Astrocyte of the cerebellum (primary cell): ENCODE measurements at places on chromosomes 3 and 15.

DNA sequence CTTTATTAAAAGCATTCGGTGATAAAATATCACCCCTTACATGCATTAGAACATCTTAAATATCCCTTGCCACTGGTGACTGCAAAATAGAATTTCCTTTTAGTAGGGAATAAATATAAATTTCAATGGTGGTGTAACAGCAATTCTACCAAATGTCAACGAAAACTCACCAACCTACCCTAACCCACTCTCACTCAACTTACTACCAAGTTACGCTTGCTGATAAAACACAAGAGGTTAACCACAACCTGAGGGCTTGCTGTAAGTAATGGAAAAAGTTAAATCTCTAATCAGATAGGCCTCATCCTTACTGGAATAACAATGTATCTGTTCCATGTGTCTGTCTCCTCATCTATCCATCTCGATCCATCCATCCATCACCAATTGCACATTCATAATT is 274.7 kb downstream of the FOXP1 start:
- no peak for DNase-seq

GRCh38 chr3:151589311-151589710 is 128.4 kb upstream of the IGSF10 start:
- DNase-seq: no peak

GRCh38 chr3:104132566-104133403 is 1233.9 kb upstream of the ALCAM start:
- no peak for DNase-seq

DNA sequence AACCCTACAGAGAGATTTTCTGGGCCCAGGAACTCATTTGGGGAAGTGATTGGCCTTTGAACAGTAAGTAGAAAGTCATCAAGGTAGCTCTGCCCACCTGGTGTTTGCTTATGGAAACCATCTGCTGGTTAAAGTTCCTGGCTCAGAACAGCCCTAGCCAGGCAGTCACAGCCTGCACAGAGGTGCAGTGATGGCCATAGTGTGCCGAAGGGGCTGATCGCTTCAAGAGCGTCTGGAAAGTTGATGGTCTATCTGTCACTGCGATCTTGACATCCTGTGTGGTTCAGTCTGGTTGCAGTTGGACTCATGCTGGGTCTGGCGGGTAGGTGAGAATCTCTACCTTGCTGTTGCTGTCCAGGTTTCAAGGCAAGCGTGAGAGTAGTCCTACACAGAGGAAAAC is 151.6 kb downstream of the SLCO3A1 start:
- DNase-seq: no peak

- DNase-seq: no peak
Measured at GRCh38 chr3:141699324-141699723, 38.8 kb upstream of the RNF7 start.

GRCh38 chr15:48426941-48427340 is 95.7 kb downstream of the DUT start:
- no peak for DNase-seq

DNA sequence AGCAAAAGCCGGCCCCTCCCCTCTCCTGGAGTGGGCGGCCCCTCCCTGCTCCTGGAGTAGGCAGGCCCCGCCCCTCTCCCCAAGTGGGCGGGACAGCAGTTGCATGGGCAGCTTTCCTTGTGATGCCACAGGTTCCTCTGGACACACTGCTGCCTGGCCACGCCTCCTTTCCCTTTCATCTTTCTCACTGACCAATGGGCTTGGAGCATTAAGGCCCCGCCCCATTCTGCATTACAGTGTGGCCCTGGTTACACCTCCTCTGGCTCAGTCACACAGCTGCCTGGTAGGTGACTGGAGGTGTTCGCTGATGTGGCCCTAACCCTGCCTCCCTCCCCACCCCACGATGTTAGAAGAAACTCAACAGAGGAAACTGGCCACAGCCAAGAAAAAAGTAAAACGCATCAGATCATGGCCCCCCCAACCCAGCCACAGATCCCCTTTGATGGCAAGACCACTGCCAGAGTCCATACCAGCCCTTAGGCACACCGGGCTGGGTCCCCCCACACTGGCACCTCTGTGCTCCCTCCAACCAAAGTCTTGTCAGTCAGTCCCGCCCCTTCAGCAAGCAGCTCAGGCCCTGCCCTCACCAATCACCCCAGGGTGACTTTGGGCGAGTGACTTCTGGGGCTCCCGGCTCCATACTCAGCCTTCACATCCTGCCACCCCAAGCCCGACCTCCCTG is 84.3 kb downstream of the ADAMTS7 start:
- DNase-seq: no peak

GRCh38 chr3:64892671-64893309 is 205.0 kb upstream of the ADAMTS9 start:
- DNase-seq: no peak

DNA sequence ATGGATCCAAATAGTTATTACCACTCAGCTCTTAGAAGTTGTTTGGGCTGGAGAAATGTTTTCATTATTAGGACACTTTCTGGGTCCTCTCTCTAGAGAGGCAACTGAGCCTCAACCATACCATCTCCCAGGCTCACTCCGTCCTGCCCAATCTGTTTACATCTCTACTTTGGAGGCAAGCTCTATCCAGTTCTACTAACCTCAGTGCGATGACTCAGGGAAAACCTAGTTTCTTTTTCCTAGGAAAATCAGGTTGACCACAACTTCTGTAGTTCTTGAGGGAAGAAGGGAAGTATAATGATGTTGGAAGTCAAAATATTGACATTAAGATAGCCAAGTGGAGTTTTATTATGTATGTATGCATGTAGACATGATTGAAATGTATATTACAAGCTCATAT is 40.4 kb downstream of the LPP start:
- DNase-seq: peak; percentile 59

- DNase-seq: peak; percentile 71
Measured at GRCh38 chr3:189270248-189270832, 98.6 kb downstream of the TPRG1 start.

- DNase-seq: peak; percentile 90
Measured at GRCh38 chr15:30065025-30065801, 17.5 kb upstream of the GOLGA8J start.

- DNase-seq: no peak
Measured at GRCh38 chr15:47620960-47621681, 96.2 kb upstream of the SEMA6D start.

DNA sequence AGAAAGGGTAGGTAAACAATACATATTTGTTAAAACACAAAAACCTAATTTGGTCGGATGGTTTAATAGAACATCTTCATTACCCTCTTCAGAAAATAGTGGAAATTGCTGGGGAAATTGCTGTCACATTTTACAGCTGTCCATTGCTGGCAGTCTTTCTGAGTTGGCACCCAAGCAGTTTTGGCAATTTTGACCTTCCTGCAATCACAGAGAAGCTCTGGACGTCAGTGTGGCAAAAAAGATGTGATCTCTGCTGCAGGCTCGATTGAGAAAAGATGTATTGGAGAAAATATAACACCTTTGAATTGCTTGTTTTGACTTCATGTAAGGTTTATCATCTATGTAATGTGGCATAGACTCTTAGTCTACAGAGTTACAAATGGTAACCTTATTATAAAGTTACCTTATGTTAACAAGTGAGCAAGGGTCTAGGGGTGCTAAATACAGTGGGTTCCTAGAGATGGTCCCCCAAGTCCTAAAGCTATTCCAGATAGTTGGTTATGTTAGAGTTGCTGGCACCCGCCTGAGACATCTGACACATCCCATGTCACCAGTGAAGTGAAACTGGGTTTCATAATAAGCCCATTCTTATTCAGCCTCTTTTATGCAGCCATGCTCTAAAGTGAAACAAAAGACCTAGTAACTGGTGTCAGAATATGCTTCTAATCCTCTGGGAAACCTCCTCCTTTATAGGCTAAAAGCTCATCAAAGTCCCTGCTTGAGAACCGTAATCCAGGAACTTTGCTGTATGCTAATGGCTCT is 14.0 kb downstream of the UBE2E1 start:
- no peak for DNase-seq

GRCh38 chr3:122929188-122930062 is 98.1 kb downstream of the SEMA5B start:
- DNase-seq: no peak

DNA sequence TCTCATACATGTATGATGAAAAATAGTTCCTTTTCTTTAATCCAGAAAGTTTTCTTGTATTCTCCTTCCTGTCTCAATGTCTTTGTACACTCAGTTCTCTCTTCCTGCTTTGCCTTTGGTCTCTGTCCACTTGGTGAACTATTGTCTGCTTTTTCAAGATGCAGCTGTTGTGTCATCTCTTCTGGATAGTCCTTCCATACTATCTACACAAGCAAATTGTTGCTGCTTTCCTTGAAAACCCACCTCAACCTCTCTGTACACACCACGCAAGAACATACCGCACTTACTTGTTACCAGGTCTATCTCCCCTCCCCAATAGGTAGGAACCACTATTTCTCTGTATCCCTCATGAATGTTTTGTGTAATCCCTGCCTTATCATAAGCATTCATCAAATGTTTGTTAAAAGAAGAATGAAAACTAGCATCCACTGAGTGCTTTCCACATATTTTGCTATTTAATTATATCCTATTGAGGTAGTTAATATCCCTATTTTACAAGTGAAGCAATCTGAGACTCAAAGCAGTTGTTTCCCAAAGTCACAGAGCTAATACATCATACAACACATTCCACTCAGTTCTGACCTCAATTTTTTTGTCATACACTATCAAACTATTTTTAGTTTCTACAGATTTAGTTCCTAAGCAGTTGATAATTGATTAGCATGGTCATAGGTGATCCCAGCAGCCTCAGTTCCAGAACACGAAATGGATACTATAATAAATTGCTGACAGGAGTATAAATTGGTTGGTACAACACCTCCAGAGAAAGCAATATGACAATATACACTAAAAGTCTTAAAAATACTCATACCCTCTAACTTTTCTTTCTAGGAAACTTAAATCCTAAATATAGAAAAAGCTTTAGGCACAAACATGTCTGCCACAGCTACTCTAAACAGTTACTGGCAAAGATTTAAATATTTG is 19.6 kb downstream of the HACL1 start:
- DNase-seq: no peak

- DNase-seq: no peak
Measured at GRCh38 chr3:53516339-53516738, 21.9 kb downstream of the CACNA1D start.

GRCh38 chr15:67784090-67784781 is 41.1 kb upstream of the SKOR1 start:
- no peak for DNase-seq

DNA sequence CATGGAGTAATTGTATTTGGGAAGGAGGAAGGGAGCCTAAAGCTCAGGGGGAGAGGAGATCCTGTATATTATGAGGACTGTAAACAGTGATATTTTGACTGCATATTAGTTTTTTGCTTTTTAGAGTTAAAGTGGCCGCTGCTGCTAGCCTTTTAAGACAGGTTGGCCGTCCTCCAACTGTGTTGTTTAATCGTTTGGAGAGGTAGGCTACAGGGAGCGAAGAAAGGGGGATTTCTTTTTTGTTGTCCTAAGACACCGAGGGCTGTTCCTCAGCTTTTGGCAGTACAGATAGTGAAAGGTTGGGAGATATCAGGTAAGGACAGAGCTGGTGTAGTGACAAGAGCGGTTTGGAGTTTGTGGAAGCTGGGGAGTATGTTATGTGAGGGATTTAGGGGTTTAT is 38.2 kb upstream of the RNF7 start:
- DNase-seq: no peak

GRCh38 chr15:84947947-84948830 is 33.5 kb upstream of the PDE8A start:
- peak; percentile 94 for DNase-seq

DNA sequence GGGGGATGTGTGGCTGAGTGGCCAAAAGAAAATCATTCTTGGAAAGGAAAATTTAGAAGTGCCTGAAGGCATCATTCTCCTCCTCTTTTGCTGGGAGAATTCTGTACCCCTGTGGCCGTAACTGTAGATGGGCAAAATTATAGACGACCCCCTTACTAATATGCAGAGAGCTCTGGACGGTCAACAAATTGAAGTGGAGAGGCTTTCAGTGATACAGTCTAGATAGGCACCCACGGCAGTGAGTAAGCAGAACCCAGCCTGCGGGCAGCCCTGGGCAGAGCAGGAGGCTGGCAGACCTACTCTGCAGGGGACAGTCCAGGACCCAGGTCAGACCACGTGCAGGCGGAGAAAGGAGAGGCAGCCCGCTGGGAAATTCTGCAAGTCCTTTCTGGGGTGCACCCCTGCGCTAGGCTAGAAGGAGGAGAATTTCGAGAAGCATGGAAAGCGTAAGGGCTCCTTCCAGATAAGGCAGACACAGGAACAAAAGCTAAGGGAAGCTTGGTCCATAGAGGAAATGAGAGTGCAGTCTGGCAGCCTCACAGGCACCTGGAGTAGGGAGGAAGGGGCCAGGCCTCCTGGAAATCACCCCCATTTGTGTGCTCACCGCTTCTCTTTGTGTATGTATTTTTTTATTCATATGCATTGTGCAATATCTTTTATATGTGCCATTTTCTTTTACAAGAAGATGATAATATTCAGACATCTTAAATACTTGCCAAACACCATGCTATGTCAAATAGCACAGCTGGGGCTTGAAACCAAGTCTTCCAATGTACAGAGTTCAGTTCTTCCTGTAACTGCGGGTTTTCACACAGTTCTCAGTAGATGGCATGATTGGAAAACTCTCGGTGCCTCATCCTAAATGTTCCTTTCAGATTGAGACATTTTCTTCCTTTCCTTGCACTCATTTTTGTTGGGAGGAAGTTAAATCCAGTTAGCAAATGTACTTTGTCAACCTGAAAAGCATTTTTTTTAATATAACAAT is 40.2 kb downstream of the LRRK1 start:
- no peak for DNase-seq
